NCI-H226 (cell line): ENCODE measurements at places on chromosomes 1 and 21.

GRCh38 chr1:17137441-17137840, 18.2 kb upstream of the PADI2 start:
- DNase-seq: no peak

GRCh38 chr1:167216809-167217208, 3.9 kb upstream of the POU2F1 start:
- DNase-seq: no peak

- DNase-seq: no peak
Observed at GRCh38 chr1:207049974-207050391, 1.0 kb downstream of the YOD1 start.

DNA sequence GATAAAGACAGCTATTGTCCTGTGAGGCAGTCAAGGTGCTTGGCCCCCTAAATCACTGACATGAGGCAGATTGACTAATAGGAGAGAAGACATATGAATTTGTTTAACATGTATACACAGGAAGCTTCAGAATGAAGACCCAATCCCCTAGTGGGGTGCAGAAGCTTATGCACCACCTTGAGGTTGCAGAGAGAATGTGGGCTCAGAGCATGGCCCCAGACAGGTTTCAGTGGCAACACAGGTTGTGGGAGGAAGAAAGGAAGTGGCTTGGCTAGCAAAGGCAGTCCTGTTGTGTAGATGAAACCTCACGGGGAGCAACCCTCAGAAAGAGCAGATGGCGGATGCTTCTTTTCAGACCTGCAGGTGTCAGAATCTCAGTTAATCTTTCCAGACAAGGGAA, 37.0 kb upstream of the PARP1 start:
- DNase-seq: no peak

DNA sequence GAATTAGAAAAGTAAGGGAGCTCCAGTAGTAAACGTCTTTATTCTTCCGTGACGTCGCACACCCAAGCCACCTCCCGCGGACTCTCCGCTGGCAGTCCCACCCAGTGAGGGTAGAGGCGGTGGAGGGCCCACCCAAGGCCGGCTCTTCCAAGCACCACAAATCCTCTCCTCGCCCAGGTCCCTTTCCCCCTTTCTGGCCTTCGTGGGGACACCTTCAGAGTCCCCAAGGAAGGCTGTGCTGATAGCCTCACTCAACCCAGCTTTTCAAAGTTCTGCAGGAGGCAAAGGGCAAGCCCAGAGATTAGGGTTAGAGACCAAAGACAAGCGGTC, 349 bp upstream of the GPN2 start:
- DNase-seq: no peak

GRCh38 chr21:45056296-45056904, 18.0 kb upstream of the ADARB1 start:
- no peak for DNase-seq

GRCh38 chr1:235639226-235640205, 10.1 kb downstream of the GNG4 start:
- no peak for DNase-seq

DNA sequence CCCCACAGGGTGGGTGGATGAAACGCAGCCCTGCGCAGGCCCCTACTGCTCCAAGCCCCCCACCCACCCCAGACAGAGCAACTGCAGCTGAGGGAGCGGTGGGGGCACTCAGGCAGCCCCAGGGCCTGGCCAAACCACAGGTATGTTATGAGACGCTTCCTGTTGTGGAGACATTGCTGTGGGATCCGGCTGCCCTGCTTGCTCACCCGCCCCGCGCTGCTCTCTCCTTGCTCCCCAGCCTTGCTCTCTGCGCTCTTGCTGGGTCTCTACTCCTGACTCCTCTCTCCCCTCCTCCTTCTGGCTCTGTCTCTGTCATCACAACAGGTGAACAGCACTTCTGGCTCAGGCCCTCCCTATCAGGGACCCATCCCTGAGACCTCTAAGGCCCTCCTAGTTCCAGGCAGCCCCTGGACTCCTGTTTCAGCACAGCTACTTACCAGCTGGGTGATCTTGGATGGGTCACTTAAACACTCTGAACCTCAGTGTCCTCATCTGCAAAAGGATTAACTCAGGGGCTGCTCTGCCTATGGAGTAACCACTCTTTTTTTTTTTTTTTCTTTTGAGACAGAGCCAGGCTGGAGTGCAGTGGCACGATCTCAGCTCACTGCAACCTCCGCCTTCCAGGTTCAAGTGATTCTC, 15.9 kb downstream of the COL8A2 start:
- peak; percentile 73 for DNase-seq

- no peak for DNase-seq
Observed at GRCh38 chr1:17521946-17522612, 17.4 kb upstream of the ARHGEF10L start.

- peak; percentile 56 for DNase-seq
Observed at GRCh38 chr1:226672339-226672762, 66.7 kb downstream of the ITPKB start.

GRCh38 chr1:107559881-107560280, 405.1 kb downstream of the VAV3 start:
- peak; percentile 13 for DNase-seq

DNA sequence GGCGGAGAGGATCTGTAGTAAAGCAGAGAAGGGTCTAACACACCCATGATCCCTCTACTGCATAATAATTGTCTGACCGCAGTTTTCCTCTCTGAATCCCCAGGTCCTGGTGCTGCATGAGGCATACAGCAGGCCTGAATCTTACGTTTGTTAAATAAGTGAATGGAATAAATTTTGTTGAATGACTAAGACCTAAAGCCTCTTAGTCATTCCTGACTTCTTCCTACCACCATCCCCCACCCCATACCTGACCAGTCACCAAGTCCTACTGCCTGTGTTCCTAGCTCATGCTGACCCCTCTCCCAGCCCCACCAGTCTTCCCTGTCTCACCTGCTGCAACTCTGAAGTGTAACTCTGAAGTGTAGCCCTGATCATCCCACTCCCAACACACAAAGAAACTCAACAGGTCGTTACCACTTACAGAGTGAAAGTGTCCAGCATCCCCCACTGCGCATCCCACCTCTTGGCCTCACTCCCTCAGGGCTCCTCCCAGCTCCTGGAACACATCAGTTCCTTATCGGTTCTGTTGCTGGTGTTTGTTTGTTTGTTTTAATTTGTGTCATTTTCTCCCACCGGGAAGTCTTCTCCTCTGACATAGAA, 9.7 kb downstream of the GJA5 start:
- DNase-seq: no peak

DNA sequence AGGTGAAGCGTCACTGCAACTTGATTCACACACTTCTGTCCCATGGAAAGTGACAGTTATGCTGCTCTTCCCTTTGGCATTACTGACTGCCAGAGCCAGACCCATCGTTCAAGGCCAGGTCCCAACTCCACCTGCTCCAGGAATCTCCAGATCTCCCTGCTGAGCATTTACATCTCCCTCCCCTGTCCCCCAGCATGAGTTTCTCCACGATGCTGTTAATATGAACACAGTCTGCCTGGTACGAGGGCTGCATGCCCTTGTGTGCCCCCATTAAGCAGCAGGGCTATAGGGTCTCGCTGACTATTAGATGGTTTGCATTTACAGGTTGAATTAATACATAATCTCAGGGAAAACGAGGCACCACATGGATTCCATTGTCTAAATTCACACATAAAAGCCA, 4.3 kb downstream of the F3 start:
- no peak for DNase-seq

GRCh38 chr1:168386949-168387586, 106.4 kb downstream of the TBX19 start:
- peak; percentile 58 for DNase-seq

- DNase-seq: peak; percentile 4
Observed at GRCh38 chr1:190747704-190748103, 270.0 kb upstream of the BRINP3 start.

- no peak for DNase-seq
Observed at GRCh38 chr1:12678820-12679219, 34.9 kb downstream of the AADACL4 start.

DNA sequence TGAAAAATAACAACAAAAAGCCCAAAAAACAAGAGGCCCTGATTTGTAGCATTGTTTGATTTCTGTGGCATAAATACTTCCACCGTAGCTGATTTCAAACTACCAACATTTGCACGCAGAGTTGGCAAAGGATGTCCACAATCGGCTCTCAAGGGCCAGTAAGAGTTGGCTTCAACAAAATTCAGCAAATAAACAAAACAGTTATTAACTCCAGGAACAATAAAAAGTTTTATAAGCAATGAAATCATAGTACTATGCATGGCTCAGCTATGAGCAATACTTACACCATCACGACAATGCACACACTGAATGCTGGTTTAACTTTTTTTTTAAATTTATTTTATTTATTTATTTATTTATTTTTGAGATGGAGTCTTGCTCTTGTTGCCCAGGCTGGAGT, 8.7 kb upstream of the COX20 start:
- DNase-seq: no peak

- no peak for DNase-seq
Observed at GRCh38 chr21:40186045-40186444, 318.8 kb downstream of the PCP4 start.

DNA sequence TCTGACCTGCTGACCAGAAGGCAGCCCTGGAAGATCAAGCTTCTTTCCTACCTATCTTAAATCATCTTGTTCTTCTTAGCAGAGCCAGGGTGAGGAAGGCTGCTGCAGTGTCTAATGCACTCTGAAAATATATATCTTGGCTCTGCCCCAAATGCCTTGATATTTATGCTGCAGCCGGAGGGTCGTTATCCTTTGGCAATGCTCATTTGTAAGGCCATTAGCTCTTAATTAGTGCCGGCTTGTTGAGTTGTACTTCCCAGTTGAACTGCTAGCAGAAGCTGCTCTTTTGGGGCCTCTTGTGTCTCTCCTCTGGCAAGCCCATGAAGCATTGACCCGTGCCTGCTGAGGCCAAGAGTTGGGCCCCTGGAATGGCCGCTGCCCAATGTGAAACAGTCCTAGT, 4.2 kb upstream of the GNL2 start:
- DNase-seq: no peak

- peak; percentile 61 for DNase-seq
Observed at GRCh38 chr1:59020151-59020997, 236.5 kb upstream of the JUN start.

- no peak for DNase-seq
Observed at GRCh38 chr1:23366146-23366545, 3.5 kb downstream of the ZNF436 start.

GRCh38 chr1:58934706-58935105, 150.9 kb upstream of the JUN start:
- no peak for DNase-seq

DNA sequence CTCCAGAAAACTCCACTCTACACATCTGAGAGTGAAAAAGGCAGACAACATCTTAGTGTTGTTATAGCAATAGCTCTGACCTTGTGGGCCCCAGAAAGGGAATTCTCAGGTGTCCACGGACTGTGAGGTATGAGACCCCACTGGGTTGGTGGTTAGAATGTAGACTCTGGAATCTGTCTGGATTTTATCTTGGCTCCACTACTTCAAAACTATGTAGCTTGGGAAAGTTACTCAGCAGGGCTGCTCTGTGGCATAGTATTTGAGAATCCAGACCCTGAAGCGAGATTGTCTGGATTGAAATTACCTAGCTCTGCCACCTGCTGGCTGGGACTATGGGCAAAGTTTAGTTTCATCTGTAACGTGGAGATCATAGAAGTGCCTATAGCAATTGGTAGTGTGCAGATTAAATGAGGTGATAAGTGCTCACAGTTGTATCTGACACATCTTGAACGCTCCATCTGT, 25.8 kb downstream of the PRDM2 start:
- DNase-seq: no peak

GRCh38 chr1:59008599-59009347, 224.9 kb upstream of the JUN start:
- DNase-seq: peak; percentile 33

DNA sequence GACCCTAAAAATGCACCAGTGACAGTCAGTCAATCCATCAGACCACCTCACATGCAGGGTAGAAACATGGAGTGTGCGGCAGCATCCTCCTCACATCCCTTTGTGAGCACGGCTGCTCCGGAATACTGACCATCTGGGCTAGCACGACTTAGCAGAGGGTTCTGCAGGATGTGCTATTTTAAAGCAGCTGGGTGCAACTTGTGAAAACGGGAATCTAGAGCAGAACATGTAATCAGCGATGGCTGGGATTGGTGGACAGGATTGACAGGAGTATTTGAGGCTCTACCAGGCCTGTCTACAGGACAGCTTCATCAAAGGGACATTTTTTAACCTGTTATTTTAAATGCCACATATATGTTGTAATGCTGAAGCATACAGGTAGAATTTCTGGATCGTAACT, 16.8 kb upstream of the PLEKHM2 start:
- DNase-seq: no peak

DNA sequence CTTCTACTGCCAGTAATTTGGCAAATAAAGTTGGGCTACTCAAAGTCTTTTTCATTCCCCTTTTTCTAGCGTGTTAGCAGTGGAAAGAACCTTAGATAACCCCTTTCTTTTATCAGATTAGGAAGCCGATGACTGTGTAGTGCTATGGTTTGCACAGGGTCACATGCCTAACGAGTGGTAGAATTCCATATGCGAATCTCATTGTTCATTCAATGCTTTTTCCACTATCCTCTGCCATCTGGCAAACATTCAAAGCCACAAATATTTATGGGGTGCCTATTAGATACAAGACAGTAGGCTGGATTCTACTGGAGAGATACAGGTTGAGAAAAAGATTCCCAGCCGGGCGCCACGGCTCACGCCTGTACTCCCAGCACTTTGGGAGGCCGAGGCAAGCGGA, 14.9 kb upstream of the IER5 start:
- DNase-seq: peak; percentile 99

GRCh38 chr1:41490911-41491310, 6.4 kb upstream of the EDN2 start:
- no peak for DNase-seq

DNA sequence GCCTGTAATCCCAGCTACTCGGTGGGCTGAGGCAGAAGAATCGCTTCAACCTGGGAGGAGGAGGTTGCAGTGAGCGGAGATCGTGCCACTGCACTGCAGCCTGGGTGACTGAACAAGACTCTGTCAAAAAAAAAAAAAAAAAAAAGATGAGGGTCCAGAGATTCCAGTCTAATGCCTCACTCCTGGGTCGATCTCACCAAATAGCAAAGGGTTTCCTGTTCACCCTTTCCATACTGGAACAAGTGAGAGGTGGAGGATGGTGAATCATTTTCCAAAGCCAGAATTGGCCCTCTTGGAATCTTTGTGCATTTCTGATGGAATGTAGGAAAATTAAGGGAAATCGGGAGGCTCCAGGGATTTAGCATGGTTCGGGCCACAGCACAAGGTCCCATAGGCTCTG, 58.1 kb upstream of the ZNF648 start:
- DNase-seq: peak; percentile 45

GRCh38 chr1:202264726-202265125, 71.1 kb downstream of the LGR6 start:
- no peak for DNase-seq

GRCh38 chr1:26555550-26555981, 26.0 kb downstream of the RPS6KA1 start:
- no peak for DNase-seq
